ENCODE measurements at places on chromosomes 11 and 22. TPM values are rescaled to one million over a fixed set of nuclear protein-coding genes. Genes with fewer than 3 reads are reported as not detected.

SLC22A8 gene
- not detected for total RNA-seq

NRGN gene
- 1.7 TPM for total RNA-seq

CCDC73 gene
- total RNA-seq, result not detected

DNA sequence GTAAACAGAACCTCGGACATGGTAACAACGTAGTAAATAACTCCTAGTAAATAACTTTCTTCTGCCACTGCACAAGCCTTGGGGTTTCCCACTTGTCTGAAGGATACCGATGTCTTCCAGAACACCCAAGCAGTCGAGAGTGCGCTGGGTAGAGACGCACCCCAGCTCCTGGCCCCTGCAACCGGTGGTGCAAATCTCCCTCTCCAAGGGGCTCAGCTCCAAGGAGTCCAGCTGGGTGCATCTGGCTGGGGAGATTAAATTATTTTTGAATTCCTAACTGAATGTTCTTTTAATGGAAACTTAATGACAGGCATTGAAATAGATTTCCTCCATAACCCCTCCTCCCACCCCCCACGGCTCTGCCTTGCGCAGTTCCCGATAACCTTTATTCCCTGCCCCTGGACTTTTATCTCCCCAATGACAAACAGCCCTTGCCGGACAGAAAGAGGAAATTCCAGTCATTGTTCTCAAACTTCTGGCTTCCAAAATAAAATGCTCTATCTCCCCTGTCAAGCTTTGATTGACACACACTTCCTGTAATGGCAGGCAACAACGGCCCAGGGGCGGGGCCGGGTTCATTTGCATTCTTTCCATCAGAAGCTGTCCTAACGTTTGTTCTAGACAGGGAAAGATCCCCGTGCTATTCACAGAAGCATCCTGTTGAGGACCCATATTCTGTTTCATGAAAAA is 31.2 kb downstream of the KCNJ1 start:
- no peak for DNase-seq

DNA sequence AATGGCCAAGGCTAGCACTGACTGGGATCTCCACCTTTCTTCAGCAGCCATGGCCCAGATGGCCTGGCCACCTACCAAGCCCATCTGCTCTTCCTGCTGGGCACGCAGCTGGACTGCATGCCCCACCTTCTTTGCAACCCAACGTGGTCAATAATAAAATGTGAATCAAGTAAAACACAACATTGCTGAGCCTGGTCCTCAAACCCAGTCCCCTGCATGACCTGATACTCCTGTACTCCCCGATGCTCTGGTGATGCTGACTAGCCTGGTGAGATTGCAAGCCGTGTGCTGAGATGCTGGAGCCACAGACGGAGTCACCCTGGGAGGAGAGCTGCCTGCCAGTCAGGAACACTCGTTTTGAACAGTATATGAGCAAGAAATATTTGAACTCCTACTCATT is 34.0 kb downstream of the PARVG start:
- no peak for DNase-seq

DNA sequence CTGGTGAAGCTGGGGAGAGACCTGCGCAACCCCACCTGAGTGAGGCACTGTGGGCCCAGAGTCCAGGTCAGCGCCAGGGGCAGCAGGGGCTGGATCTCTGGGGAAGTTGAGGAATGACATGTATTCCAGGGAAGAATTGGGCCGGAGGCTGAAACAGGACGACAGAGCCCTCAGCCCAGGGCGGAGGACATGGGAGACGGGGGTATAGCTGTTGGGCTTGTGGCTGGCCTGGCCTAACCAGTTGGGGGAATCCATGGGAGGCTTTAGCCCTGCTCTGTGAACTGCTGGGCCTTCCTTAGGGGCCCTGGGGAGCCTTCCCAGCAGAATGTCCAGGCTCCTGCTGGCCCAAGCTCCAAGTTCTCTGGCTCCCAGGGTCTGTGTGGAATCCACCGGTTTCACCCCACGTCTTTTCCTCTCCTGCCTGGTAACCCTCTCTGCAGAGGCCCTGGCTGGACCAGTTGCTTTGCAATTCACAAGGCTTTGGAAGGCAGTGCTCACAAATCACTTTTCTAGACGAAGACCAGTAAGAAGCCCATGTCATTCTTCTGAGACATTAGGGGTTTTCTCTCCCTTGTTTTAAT is 50.4 kb upstream of the KCNQ1OT1 start:
- DNase-seq, result no peak

DNA sequence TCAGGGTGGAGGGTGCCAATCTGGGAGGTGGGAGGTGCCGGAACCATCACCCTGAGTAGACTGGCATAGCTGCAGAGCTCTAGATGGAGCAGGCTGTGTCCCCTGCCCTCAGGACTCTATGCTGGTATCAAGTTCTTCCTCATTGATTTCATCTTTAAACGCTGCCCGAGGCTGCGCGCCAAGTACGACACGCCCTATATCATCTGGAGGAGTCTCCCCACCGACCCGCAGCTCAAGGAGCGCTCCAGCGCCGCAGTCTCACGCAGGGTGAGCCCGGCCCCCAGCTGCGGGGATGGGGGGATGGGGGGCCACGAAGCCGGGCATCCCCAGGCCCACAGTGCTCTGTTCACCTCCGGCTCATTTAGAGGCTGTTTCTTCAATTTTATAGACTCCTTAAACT is 52.5 kb downstream of the GRAMD4 start:
- DNase-seq, result no peak

- DNase-seq, result no peak
Observed at GRCh38 chr22:25930788-25931310, 188.9 kb downstream of the MYO18B start.

DNA sequence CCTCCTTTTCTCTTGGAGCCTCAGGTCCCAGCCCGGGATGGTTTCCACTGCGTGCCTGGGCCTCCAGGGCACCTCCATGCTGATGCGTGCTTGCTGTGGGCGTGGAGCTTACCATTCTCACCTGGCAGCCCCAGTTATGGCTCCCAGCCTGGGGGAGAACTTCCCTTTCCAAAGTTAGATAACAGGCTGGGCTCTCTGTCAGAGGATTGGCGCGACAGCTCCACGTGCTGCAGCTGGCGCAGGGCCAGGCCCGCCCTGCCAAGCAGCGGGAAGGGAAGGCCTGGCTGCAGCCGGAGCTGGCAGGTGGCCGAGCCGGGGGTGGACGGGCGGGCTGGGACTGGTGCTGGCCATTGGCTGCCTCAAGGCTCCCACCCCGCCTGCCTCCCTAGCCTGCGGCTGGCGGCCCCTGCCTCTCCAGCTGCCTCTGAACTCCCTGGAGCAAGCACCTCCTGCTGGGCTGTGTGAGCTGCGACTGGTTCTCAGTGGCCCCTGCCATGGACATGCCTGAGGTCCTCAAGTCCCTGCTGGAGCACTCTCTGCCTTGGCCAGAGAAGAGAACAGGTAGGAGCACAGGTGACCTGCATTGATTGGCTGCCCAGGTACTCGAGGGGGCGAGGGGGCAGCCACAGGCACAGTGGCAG is 14.6 kb upstream of the TEF start:
- peak; percentile 91 for DNase-seq

GRCh38 chr11:121427400-121427744 is 24.7 kb upstream of the SORL1 start:
- DNase-seq, result no peak
